ENCODE measurements at places on chromosomes 4 and X. TPM values are rescaled to one million over a fixed set of nuclear protein-coding genes. Genes with fewer than 3 reads are reported as not detected.
A peak's percentile ranks its signal among the peaks of the same experiment; 100 is the strongest.

- no peak for DNase-seq
Measured at GRCh38 chrX:53195401-53195800, 29.6 kb downstream of the KDM5C start.

DNA sequence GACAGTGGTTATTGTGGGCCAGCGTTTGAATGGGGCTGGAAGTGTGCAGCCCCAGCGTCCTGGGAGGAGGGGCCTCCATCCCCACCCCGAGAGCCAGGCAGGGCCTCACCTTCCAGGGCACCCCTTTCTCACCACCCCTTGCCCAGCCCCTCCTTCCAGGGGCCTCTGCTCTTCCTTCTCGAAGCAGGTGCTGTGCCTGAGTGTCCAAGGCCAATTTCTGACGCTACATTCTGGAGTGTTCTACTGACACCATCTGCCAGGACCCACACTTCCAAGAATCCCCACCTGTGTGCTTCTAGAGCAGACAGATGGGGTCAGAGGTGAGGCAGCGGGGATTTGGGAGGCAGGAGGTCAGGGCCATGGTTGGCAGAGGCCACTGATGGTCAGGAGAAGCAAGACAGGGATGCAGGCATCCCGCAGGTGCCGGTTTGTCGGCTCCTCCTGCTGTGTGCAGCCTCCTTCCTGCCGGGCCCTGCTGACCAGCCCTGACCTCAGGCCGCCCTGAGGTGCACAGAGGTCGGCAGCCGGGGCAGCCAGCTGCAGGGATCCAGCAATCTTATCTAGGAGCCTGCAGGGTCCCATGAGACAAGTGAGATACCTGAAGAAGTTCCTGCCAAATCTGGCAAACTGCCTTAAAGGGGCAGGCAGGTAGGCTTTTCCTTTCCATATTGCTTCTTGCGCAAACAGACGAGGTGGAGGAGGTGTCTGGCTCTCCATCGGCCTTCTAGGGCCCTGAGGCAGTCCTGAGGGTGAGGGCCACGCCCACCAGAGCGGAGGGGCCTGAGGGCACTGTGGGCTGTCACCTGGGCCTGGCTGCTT, 18.8 kb downstream of the MSANTD1 start:
- DNase-seq, result no peak

NAP1L2 gene
- total RNA-seq, result 3.6 TPM

DNA sequence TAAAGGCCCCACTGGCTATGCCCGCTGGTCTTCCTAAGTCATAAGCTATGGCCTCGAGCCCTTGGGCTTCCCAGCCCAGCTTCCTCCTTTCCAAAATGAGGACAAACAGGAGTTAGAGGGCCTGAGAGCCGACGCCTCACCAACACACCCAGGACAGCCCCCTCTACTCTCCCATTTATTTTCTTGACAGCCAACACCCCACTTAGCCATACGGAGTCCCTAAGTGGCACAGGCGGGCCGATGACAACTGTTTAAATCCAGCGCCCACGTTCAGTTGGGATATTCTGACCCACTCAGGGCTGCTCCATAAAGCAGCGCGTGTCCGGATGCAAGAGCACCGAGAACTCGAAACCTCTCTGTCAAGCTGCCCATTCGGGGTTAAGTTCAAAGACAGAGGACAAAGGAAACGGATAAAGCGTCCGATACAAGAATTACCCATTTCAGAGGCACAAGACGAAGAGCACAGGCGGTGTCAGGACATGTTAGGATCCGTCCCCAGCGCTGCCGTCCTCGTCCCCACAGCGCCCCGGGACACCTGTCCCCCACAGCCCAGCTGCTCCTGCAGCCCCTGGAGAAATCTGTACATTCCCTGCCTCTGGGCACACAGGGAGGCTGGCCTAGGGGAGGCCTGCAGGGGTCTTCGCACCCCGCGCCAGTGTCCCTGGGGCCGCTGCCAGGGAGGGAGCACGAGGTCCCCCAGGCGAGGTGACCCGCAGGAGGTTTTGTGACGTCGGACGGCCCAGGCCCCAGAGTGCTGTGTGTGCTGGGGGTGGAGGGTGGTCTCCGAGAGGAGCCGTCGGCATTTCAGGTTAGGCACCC, 1.2 kb downstream of the PRKX start:
- peak; percentile 40 for DNase-seq

DNA sequence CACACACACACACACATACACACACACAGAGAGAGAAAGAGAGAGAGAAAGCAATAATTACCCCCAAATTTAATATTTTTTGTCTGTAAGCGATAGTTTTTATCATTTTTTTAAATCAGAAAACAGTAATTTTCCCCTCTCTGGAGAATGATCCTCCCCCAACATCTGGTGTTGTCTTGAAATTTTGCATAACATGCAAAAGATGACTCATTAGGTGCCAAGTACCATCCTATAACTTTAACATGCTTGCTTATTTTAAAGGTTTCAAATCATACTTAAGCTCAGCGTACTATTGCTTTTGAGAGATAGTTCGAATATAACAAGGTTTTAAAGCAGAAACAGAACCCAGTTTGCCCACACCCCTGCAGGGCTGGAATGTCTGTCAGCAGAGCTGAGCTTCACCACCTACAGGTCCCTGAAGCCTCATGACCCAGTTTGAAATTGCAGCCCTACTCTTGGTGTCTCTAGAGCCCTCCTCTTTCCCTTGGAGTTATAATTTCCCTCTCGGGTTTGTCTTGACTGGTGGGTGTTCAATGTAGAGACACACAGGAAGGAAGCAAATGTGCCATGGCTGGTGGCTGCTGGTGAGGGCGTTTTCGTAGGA, 175.0 kb upstream of the HS3ST1 start:
- no peak for DNase-seq

DNA sequence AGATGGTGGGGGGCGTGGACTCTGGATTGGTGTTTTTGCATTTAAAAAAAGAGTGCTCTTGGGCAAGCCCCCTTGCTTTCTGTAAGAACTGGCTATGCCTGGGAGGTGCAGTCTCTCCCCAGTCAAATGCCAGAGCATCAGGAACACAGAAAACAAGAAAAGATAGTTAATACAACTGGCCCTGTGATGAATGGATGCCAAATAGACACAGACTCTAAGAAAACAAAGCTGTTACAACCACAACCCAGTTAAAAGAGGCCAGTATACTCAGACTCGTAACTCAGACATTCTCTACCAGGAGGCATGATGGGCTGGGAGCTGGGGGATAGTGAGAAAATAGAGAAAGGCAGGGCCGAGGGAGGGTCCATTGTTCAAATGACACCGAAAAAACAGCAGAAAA, 32.5 kb upstream of the C1QTNF7 start:
- DNase-seq, result peak; percentile 27

DNA sequence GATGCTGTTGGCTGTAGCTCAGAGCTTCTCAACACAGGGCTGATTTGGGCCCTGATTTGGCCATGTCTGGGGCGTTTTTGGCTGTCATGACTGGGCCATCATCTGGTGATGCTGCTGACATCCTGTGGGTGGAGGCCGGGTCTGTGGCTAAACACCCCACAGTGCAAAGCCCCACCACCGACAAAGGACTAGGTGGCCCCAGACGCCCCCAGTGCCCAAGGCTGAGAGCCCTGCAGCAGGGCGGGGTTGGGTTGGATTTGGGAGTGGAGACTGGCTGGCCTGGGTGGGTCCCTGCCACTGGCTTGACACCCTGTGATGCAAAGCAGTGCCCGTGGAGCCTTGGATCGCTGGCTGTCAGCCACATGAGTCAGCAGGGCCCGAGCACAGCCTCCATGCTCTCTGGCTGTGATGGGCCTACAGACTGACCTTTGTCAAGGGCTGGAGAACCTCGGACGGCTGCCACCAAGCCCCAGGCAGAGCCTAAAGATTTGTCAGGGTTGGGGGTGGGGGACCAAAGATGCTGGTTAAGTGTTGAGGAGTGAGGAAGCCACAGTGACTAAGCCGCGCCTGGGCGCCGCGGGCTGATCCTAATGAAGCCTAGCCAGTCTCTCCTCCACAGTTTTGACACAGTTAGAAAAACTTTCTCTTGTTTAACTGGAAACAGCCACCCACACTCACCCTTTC, 28.3 kb downstream of the CYTL1 start:
- peak; percentile 85 for DNase-seq

FAM53A gene
- 0.77 TPM for total RNA-seq

- no peak for DNase-seq
Measured at GRCh38 chr4:121098266-121098665, 25.9 kb upstream of the NDNF start.

DNA sequence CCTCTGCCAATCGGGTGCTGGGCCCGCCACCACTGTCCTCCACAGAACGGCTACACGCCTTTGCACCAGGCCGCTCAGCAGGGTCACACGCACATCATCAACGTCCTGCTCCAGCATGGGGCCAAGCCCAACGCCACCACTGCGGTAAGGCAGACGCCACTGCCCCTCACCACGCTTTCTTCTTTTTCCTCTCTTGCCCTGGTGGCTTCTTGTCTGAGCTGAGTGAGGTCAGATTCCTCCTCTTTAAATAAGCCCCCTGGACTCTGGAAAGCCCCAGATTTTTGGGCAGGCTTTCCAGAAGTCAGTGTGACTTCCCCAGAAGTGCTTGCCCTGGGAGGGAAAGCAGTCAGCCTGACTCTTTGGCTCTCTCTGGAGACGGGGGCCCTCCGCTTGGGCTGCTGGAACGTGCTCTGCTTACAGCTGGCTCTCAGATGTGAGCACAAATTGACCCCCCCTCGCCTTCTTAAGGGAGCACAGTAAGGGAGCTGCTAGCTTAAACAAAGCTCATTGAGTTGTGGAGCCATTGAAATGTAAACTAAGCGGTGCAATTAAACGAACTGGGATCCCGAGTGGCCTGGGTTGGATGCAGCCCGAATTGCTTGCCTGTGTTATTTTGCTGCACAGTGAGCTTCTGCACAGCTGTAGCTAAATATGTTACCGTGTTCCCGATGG, 243.1 kb downstream of the ANK2 start:
- DNase-seq, result peak; percentile 30

DNA sequence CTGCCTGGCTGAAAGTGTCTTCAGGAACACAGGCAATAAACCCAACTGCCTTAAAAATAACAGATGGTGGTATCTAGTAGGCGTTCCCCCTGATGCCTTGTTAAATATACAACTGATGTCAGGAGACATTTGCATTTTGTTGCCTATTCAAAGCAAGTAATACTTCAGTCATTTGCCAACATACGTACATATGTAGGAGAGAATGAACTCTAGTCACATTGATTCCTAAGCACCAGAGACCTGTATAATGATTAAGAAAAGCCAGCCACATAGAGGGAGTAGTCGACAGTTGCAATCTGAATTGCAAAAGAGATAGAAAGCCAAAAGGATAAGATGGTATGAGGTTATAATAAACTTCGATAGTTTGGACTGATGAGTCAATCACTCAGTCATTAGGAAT, 191.0 kb upstream of the EMCN start:
- no peak for DNase-seq

GRCh38 chr4:156615066-156615531, 356.5 kb downstream of the PDGFC start:
- peak; percentile 80 for DNase-seq

SSX2B gene
- total RNA-seq, result not detected

HSD17B13 gene
- under 0.01 TPM for total RNA-seq

- no peak for DNase-seq
Measured at GRCh38 chr4:75158451-75158850, 225.5 kb downstream of the PARM1 start.

DNA sequence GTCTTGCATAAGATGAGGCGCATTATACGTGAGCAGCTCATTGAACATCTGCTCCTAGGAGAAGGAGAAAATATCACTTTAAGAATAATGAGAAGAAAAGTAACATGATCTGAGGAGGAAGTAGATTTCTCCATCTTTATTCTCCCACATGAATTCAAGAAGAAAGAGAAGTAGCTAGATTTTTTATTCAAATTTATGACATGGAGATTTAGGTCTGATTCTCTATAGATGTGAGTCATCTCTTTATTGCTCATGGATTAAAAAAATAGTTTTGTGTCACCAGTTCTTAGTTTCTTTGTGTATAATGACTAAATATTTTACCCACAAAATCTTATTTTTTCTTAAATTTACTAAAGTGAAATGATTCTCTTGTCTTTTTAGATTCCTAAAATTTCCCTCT, 40.4 kb downstream of the HPGDS start:
- DNase-seq, result no peak

DNA sequence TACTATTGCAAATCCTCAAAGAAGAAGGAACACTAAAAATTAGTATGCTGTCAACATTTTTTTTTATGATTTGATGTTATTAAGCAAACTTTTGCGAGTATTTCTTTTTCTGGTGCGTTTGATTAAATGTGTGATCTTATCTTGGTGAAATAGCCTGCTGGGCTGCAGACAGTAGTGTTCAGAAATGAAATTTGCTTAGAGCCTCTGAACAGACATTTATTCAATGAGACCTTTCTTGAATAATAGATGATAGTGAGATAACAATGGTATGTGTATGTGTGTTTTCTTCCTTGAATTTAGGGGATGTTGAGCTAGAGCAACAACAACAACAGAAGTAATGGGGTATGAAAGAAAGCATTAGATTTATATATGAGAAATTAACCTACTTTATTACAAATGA, 12.7 kb downstream of the ADGRL3 start:
- DNase-seq, result no peak

DNA sequence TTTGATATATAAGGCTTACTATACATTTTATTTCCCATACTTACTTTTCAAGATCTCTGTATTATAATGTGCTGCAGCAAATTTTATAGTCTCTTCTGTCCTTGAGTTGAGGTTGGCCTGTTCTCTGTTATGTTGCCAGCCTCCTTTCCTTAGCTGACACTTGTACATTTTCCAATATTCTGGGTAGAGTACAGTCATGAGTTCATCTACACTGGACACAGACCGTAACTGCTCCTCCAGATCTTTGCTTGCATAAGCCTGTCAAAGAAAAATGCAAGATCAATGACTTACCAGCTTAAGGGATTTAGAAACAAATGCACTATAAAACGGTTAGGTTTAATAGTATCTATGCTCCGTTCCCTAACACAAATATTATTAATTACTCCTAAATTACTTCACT, 63.2 kb downstream of the VEGFC start:
- DNase-seq, result peak; percentile 73

DNA sequence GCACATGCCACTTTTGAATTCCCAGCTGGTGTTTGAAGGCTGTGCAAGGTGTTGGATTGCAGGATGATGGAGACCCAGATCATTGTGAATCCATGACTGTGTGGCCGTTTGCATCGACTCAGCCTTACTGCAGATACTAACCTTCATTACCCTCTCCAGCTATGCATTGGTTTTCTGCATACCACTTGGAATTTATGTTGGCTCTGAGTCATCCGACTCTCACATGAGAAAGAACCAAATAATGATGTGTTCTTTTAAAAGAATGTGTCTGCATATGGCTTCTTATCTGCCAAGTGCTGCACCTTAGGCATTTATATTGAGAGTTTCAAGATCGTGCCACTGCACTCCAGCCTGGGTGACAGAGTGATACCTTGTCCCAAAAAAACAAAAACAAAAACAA, 106.7 kb upstream of the PRKX start:
- peak; percentile 60 for DNase-seq

Measured in fibroblast of lung (primary cell).